ENCODE measurements at places on chromosomes 7 and 10. TPM values are rescaled to one million over a fixed set of nuclear protein-coding genes. Genes with fewer than 3 reads are reported as not detected.

Gene AGBL3
- total RNA-seq, result 4.1 TPM

Gene MOGAT3
- total RNA-seq, result 0.18 TPM

Gene HOGA1
- not detected for total RNA-seq

Gene SPDYE5
- 0.13 TPM for total RNA-seq

Gene AHCYL2
- total RNA-seq, result 14.8 TPM

Gene KCNIP2
- total RNA-seq, result 4.5 TPM

Gene RGS10
- total RNA-seq, result 162 TPM

Gene LIPJ
- not detected for total RNA-seq

Gene SFTPD
- not detected for total RNA-seq

Gene VENTX
- not detected for total RNA-seq

Gene HSPA14
- total RNA-seq, result 18.9 TPM

Gene HOXA7
- total RNA-seq, result not detected
